ENCODE measurements at places on chromosomes 1 and 21.

GRCh38 chr1:20216574-20216973 is 30.3 kb upstream of the PLA2G2C start:
- peak; percentile 69 for DNase-seq

- DNase-seq, result no peak
Observed at GRCh38 chr21:14545906-14546480, at the start of gene SAMSN1. TSS of gene SAMSN1 (minus strand) at chr21:14546315. CDS start at chr21:14546261, 54 bp downstream.

- no peak for DNase-seq
Observed at GRCh38 chr1:164779376-164779775, 220.4 kb downstream of the PBX1 start.

DNA sequence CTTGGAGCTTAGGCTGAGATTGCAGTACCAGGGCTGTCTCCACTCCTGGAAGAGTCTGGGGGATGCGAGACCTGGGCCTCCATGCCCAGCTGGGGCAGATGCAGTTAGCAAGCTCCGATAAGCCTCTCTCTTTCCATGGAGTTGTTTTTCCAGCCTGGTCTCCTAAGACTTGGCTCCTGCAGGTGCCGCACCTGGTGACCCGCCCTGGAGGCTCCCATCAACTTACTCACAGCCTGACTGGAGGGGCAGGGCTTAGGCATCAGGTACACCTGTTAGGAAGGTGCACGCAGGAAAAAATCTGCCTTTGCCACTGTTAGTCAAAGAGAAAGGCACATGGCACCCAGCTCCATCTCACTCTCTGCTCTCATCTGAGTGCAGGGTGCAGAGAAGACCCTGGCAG is 198.1 kb upstream of the TMEM51 start:
- DNase-seq, result no peak

- no peak for DNase-seq
Observed at GRCh38 chr1:171501305-171502024, 16.1 kb downstream of the PRRC2C start.

DNA sequence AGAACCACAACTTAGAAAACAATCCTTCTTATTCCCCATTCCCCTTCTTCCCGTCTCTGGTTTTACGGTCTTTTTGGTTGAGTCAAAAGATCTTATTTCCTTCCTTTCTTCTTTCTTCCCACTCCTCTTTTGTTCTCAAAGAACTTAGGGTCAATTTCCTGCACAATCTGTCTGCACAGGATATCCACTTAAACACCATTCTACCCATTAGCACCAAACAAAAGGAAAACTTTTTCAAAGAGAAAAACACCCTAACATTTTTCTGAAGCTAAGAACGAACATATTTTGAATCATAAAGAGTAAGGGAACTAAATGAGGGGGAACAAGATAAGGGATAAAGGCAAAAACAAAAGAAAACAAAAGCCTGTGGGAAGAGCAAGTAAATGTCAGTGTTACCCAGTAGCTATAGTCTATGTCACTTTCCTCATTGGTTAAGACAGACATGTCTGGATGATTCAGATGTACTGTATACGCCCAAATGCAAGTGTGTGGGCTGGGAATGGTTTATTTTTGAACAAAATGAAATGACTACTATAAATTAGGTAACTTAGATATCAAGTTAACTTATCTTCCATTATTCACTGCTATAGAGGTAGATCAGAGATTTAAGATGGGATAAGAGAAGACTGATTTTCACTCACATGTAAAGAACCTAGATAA is 59.9 kb downstream of the TOR3A start:
- peak; percentile 35 for DNase-seq

GRCh38 chr1:182680901-182681567 is 3.4 kb downstream of the RGS8 start:
- no peak for DNase-seq

- no peak for DNase-seq
Observed at GRCh38 chr1:173646656-173647055, 11.5 kb downstream of the TEX50 start.

DNA sequence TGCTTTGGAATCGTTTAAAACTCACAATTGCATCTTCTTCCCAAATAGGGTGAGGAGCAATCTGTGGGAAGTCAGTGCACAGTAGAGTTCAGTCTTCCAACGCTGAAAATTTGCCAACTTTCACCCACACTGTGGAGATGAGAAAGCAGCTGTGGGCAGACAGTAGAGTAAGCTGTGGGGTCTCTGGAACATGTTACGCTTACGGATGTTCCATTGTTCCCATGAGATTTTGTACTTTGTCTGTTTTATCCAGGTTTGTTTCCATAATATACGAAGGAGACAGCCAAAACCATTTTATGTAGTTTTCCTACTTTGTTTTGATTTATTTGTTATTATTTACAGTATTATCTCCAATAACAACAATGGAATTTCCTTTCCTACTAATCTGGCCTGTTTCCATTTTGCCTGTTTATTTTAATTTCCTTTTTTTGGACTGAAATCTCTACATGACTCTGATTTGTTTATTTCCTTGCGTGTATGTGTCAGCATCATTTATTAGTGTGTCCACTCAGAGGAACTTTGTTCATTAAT is 65.1 kb upstream of the RGL1 start:
- DNase-seq, result no peak

- no peak for DNase-seq
Observed at GRCh38 chr1:101026430-101026788, 825 bp upstream of the DPH5 start.

DNA sequence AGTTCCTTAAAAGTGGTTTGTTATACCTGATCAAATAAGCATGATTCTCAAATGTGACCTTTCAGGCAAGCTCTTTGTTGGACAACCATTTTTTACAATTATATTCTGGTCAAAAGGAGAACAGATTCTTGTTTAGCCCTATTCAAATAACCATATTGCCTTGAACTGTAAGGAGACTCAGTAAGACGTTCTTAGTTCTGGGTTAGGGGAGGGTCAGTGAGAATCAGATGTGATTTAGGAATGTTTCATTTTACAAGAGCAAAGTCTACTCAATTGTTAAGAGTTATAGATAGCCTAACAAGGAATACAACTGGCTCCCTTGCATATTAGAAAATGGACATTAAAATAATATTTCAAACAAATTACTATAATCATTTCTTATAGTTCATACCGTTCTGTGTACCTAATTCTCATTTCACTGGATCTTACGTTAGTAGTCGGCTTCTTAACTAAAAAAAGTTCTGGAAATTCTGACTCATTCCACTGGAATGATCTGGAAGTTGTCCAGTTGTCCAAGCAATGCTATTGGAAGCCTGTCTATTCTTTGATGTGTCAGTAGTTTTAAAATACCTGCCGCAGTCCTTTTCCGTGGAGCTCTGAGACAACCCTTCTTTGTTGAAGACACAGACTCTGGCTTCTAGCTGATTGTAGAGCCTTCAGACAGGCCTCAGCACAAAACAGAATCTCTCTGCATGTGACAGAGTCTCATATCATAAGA is 88.8 kb downstream of the MAST2 start:
- DNase-seq, result no peak

- no peak for DNase-seq
Observed at GRCh38 chr1:151346082-151346768, 827 bp downstream of the RFX5 start.

GRCh38 chr1:161001525-161001924 is 19.4 kb downstream of the F11R start:
- DNase-seq, result no peak

DNA sequence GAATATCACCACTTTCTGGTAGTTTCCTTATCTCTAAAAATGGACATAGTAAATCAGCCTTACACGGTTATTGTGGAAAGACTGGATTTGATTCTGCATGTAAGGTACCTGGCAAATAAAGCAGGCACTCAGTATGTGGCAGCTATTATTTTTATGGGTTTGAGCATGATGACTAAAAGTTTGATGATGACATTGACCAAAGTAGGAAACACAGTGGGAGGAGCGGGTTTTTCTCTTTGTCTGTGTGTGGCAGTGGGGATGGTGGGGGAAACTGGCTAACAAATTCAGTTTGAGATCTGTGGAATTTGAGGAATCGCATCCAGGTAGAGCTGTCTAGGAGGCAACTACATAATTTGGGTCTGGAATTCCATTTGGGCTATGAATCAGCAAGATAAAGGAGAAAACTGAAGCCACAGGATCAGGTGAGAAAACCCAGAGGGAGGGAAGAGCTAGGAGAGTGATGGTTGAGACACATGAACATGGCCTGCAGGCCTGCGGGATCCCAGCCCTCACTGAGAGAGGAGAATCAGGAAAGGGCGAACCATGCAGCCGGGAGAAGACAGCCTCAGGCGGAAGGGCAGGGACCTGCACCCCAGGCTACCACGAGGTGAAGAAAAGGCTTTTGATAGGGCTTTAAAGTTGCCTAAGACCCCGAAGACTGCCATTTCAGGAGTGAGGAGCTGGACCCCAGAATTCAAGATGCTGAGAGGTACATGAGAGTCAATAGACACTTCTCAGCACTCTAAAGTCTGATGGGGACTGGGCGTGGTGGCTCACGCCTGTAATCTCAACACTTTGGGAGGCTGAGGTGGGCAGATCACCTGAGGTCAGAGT is 52.2 kb downstream of the MEF2D start:
- DNase-seq, result no peak

- DNase-seq, result no peak
Observed at GRCh38 chr1:212034516-212035122, 738 bp downstream of the INTS7 start.

DNA sequence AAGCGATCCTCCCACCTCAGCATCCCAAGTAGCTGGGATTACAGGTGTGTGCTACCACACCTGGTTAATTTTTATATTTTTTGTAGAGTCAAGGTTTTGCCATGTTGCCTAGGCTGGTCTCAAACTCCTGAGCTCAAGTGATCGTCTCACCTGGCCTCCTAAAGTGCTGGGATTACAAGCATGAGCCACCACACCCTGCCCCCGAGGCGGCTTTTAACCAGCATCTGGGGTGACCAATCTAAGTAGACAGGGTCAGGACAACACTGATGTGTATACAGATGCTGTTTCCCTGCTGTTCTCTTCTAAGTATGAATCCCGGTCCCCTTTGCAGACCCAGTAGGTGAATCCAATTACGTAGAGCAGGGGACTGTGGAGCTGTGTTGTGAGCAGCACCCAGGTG is 23.9 kb downstream of the THAP3 start:
- DNase-seq, result no peak

DNA sequence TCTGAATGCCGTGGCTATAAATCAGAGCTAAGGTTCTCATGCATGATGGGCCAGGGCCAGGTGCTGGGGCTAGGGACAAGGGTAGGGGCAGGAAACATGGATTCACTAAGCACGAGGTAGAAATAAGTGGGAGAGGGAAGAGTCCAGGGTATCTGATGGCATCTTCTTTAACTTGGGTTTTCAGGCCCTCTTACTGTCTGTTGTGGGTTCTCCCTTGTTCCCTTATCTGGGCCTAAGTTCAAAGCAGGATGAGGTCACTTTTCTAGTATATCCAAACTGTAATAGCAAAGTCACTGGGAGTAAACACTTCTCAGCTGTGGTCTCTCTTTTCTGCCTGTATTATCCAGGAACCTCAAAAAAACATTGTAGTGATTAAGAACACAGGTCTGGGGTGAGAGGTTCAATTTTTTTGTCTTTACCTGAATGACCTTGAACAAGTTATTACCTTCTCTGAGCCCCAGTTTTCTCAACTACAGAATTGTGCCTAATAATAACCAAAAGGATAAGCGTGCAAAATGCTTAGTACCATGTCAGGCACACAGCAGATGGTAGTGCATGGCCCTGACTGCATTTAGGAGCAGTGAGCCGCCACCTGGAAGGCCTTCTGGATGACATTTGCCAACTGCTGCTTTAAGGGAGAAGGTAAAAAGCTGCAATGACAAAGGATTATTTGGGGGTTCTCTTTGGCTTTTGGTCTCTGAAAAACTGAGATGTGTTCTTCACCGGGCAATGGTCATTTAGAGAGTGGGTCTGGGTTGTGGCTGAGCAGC is 53.6 kb upstream of the A3GALT2 start:
- DNase-seq, result no peak

DNA sequence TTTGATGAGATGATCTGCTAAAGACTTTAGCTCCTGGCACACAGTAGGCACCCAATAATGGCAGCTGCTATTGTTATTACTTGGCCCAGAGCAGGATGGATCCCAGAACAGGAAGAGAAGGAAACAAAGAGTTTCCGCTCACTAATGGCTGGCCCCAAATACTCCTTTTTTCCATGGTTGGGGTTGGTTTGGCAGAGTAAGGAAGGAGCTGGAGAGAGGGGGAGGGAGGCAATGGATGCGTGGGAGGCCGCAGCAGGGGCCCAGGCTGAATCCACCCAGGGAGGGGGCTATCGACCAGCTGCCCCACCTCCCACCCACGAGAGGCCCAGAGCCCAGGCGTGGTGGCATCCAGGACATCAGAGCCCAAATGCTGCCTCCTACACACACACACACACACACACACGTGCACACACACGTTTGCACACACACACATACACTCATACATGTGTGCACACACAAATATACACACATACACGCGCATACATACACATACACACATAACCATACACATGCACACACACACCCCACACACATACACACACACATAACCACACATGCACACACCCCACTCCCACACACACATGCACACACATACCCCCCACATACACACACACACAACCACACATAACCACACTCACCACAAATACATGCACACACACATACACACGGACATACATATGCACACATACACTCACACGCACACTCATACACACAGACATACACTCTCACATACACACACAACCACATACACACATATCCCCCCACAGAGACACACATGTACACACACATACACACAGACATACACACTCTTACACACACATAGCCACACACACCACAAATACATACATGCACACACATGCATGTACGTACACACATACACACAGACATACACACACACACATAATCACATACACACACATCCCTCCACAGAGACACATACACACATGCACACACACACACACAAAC is 25.2 kb downstream of the C1QB start:
- DNase-seq, result no peak

- peak; percentile 93 for DNase-seq
Observed at GRCh38 chr1:246689409-246690008, 34.7 kb upstream of the SCCPDH start.

DNA sequence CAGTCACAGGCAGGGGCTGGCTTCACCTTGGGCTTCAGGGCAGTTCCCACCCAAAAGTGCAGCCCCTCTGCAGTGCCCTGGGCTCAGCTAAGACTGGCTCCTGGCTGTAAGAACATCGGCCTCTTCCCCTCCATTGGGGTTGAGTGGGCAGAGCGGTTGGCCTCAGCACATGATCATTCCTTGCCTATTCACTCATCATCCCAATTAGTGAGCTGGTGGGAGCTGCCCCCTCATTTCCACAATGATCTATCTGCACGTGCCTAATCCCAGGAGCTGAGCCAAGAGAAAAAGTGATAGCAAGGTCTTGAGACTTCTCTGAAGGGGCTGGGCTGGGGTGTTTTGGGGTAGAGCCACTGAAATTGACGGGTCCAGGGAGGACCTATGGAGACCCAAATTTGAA is 133.6 kb downstream of the SYF2 start:
- no peak for DNase-seq

GRCh38 chr1:207745285-207745684 is 6.6 kb upstream of the CD46 start:
- no peak for DNase-seq

DNA sequence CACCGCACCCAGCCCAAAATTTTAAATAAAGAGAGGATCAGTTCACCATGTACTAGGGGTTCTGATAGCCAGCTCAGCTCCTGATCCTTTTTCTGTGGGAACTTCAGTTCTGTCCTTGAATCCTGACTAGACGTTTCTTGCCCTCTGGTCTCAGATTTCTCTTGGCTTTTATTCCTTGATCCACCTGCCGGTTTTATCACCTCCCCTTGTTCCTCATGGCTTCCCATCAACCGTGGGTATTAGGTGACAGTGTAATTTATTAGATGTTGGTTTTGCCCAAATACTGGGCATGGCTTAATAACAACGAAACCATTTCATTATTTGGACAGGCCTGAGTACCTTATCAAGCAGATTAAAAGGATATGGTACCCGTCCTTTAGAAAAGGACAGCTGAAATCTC is 22.5 kb downstream of the SLC45A1 start:
- DNase-seq, result no peak

GRCh38 chr1:182444497-182444896 is 5.4 kb upstream of the RGSL1 start:
- peak; percentile 46 for DNase-seq
